ENCODE measurements at places on chromosomes 1 and 21.

DNA sequence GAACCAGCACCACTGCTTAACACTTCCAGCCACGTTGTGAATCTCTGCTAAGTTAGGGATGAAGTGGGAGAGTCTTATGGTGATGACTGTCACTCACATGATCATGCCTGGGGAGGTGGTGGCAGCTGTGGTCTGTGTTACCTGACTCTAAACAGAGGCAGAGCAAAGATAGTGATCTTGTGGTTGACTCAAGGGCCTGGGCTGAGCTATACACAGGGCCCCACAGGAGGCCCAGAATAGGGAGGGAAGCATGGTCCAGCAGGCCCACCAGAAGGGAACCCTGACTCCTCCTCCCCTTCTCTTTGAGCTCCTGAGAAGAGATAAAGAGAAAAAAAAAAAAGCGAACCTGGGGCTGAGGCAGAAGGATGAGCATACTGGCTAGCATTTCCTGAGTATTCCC, 55.0 kb downstream of the PLXNA2 start:
- no peak for DNase-seq

DNA sequence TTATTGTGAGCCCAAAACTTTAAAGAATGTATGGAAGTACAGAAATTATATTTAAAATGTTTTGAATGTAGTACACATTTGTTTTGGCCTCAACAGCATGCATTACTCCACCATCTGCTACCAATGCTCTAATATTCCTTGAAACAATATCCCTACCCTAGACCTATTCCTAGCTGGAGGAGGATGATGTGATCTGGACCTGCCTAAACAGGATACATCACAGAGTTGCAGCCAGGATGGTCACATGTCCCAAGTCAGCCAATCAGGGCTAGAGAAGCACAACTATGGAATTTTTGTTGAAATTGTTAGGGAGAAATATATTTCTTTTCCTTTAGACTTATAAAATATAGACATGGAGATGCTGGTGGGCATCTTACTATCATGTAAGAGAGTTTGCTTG, 623.3 kb upstream of the NR5A2 start:
- DNase-seq = no peak

GRCh38 chr1:61226791-61227567, 144.6 kb downstream of the NFIA start:
- DNase-seq = no peak

DNA sequence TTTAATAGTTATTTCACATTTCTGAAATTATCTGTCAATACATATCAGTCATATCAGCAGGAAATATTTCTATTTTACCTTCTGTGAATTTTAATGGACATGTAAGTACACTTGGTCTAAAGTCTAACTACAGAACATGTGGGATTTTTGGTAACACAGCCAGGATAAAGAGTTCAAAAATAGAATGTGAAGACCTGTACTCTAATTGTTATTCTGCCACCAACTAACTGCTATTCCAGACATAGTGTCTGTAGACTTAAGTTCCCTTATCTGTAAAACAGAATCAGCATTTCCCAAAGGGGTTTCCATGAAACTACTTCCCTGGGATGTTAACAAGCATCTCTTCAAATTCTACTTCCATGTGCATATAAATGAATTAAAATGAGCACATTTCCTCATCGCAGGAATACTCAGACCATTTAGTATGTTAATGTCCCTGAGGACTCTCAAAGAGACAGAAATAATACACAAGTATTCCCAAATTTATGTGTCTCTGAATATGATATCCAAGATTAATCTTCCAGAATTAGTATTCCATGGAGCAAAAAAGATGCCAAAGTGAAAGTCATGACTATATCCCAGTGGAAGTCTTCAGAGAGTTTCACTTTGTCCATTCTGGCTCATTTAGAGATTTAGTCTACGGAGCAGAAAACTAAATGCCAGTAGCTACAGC, 325.6 kb downstream of the NEGR1 start:
- DNase-seq = no peak

DNA sequence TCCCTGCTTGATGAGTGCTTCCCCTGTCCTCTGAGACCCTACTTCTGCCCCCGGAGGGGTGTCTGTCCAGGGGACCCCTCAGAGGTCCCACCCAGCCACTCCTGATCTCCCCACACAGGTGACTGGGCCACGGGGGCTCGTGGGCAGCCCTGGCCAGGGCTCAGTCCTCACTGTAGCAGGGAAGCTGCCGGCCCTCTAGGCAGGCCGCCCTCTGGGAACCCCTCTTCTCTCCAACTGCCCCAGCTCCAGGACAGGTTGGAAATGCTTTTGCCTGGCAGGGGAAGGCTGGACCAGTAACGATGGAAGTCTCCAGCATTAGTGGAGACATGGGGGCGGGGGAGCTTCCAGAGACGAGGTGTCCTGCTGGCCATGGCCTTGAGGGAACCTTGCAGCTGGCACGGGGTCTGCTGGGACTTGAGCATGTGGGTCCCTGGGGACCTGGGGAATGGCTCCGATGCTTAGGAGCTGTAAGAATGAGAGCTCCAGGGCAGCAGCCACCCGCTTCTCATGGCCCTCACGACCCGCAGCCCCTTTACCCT, 3.1 kb upstream of the FNDC10 start:
- no peak for DNase-seq

- no peak for DNase-seq
These were observed 183.0 kb downstream of the PHTF1 start for GRCh38 chr1:113576271-113576670.

DNA sequence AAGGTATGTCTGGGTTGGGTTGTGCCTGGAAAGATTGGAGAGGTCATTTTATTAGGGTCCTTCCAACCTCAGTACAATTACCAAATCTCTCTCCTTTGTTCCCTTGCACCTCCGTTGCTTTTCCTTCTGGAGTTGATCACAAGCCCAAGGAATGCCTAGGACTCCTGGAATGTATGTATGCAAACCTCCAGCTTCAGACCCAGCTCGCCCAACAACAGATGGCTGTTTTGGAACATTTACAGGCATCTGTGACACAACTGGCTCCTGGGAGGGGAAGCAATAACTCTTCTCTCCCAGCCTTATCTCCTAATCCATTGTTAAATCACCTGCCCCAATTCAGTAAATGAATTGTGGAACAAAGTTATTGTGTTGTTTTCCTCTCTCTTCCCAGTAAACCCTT, 8.3 kb downstream of the TSACC start:
- no peak for DNase-seq

GRCh38 chr1:203627851-203628200, 1.2 kb downstream of the ATP2B4 start:
- DNase-seq = no peak

DNA sequence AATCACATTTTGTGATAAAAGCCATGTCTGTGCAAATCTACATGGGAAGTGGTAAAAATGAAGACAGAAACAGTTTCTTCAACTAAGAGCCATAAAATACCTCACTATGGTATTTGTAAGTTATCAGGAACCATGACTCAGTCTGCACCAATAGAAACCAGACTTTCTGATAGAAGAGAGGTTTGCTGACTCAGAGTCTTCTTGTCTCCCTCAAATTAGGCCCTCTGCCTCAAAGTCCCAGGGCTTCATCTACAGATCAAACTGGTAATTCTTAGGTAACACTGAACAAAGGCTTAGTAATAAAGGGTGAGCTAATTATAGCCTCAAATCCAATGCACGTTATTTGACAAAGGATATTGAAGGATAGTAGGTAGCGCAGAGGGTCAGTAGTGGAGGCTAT, 30.9 kb upstream of the SSX2IP start:
- no peak for DNase-seq

DNA sequence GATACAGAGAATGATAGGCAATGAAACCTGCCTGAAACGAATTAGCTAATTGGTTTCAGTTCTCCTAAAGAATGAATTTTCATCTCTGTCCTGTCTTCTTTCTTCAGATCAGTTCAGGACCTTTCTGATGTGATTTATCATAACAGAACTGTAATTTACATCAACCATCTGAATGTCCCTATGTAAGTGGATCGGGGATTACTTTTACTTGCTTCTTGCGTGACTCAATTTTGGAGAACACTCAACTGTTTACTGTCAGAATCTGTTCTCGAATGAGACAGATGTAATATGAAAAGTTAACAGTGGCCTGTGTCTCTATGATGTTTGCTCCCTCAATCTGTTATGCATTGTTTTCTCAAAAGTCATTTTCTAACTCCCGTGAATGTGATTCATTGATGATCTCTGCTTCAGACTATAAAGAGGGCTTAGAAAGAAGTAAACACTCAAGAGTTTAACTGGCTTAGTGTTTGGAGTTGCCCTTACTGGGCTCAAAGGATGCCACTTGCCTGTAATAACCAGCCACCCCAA, 111.0 kb downstream of the GABPA start:
- peak; percentile 49 for DNase-seq

GRCh38 chr21:45074048-45074817, at the start of gene ADARB1:
ADARB1 (plus strand) TSS chr21:45074580; CDS start chr21:45171657, 97,077 bp downstream.
- DNase-seq = peak; percentile 49

DNA sequence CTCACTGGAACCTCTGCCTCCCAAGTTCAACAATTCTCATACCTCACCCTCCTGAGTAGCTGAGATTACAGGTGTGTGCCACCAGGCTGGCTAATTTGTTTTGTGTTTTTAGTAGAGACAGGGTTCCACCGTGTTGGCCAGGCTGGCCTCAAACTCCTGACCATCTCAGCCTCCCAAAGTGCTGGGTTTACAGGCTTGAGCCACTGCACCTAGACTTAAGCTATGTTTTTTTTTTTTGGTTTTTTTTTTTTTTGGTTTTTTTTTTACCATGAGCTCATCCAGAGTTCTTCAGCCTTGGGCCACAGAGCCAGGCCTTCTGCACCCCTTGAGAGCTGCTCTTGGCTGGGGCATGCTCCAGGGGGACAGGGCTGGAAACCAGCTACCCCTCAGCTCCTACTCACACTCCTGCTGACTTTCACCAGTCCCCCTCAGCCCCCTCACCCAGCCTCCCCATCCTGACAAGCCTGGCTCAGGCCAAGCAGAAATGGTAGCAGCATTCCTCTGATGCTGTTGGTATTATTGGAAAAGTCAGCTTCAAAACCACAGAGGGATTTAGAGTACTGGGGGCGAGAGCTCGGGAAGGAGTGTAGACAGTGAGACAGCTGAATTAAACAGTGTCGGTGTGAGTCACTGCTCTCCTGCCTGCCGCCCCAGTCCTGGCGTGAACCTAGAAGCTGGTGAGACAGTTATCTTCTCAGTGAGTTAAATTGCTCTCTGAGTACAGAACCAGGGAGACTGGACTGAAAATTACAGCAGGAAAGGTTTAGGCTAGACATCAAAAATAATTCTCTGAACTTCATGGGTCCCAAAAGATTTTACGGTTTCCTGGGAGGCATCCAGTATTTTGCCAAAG, 63.7 kb downstream of the NAV1 start:
- no peak for DNase-seq

DNA sequence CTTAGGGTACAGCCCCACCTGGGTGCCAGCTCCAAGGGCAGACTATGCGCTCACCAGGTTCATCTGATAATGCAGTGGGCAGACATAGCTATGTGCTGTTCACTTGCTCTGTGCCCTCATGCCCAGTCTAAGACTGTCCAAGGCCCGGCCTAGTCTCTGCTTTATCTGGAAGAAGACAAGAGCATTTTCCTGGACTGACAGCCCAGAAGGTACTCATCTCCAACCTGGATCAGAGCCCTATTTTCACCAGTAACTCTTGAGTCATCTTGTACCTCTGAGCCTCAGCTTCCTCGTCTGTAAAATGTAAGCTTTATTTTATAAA, 28.5 kb upstream of the LRRC8C start:
- DNase-seq = no peak

GRCh38 chr1:22238356-22239224, 95.7 kb upstream of the WNT4 start:
- no peak for DNase-seq

- DNase-seq = no peak
These were observed 510.9 kb downstream of the PTPRU start for GRCh38 chr1:29747196-29747595.

DNA sequence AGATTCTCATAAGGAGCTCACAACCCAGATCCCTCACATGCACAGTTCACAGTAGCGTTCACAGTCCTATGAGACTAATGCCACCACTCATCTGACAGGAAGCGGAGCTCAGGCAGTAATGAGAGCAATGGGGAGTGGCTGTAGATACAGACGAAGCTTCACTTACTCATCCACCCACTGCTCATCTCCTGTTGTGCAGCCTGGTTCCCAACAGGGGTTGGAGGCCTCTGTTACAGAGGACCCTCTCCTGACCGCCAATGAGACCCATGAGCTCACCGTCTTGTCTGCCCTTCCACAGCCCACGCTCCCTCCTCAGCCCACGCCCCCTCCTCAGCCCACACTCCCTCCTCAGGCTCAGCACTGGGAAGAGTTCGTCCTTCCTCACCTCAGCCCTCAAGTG, 39.6 kb downstream of the RSPH1 start:
- peak; percentile 49 for DNase-seq

DNA sequence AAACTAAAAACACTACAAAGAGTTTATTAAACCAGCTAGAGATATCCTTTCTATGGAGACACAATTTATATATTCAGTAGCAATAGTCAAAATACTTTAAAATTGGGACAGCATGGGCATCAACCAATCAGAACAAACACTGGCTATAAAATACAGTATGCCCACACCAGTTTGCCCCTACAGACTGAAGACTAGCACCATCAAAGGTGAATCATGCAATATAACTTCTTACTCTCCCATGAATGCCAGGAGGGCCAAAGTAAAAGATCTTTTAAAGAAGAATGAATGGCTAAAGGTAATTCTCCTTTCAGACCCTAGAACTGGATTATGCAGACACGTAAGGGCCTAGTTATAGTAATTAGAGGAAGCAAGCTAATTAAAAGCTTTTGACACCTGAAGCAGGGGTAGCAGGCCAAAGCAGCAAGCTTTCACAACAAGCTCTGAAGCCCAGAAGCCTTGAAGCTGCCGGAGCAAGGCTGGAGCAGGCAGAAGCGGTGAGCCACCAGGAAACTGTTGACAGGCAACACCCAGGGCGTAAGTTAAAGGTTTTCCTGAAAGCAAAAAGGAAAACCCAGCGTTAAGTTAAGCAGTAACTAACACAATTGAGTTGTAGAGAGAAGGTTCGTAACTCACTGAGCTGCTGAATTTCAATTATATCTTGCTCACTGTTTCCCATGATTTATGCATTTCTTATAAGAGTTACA, 99.3 kb downstream of the CDC42BPA start:
- DNase-seq = no peak

GRCh38 chr1:74641876-74642275, 31.7 kb downstream of the ERICH3 start:
- no peak for DNase-seq

DNA sequence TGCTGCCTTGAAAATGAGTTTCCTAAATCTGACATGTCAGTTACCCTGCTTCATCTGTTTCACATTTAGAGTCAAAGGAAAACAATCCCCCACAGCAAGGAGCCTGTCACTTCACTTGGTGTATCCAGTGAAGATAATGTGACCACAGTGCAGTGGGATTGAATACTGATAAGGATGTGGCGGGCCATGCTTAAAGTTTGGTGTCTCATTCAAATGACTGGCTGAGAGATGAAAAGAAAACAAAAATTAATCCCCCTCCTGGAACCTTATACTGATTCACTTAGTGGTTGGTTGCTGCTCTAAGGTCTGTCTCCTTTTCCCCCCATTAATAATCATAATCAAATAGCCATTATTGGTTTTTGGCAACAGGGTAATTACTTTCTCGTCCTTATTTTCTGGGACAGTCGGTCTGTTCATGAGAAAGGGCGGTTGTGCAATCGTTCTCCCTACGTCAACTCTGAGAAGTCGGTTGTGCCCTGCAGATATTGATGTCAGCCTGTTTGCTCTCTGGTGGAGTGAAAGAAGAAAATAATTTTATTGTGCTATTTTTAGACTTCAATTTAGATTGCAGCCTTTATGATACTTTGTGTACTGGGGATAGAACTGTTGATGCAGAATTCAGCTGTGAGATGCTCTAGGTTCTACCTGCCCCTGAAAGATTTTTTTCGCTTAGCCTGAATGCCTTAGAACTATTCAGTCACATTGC, 360.2 kb downstream of the DISC1 start:
- no peak for DNase-seq
